ENCODE measurements at places on chromosomes 12 and 14.

- peaks cover under 1% of the 10 kb centered on the region for H3K27me3 ChIP-seq
- DNase-seq: no peak
- no peak overlapping the region for H3K4me3 ChIP-seq
- H3K27ac ChIP-seq: no peak overlapping the region
- H3K4me1 ChIP-seq: no peaks in the 10 kb centered on the region
- H3K36me3 ChIP-seq: no peaks in the 10 kb centered on the region
Observed at GRCh38 chr12:103627189-103627855, 40.2 kb downstream of the STAB2 start.

GRCh38 chr12:132623072-132623869 lies 4.7 kb downstream of the P2RX2 start:
- H3K4me1 ChIP-seq: peaks cover 5% of the 10 kb centered on the region
- no peak for DNase-seq
- no peak overlapping the region for H3K4me3 ChIP-seq
- peak overlapping the region; percentile 22 for H3K27ac ChIP-seq
- peaks cover 8% of the 10 kb centered on the region for H3K36me3 ChIP-seq

- DNase-seq: no peak
- peaks cover 12% of the 10 kb centered on the region for H3K27me3 ChIP-seq
- no peaks in the 10 kb centered on the region for H3K4me1 ChIP-seq
- no peaks in the 10 kb centered on the region for H3K36me3 ChIP-seq
Observed at GRCh38 chr14:101151226-101151926, 247.9 kb upstream of the RTL1 start.

- no peak overlapping the region for H3K27ac ChIP-seq
- H3K27me3 ChIP-seq: peaks cover 4% of the 10 kb centered on the region
- H3K4me1 ChIP-seq: no peaks in the 10 kb centered on the region
- DNase-seq: no peak
- H3K36me3 ChIP-seq: no peaks in the 10 kb centered on the region
Observed at GRCh38 chr12:48489012-48489411, 6.7 kb downstream of the C12orf54 start.
